ENCODE measurements at places on chromosomes 13 and 19. TPM values are rescaled to one million over a fixed set of nuclear protein-coding genes. Genes with fewer than 3 reads are reported as not detected.

ACP7 gene
- total RNA-seq, result not detected

FLT3LG gene
- total RNA-seq, result 1.4 TPM

ZNF729 gene
- total RNA-seq, result not detected

CD37 gene
- total RNA-seq, result not detected

FPR1 gene
- 0.19 TPM for total RNA-seq

PLPPR2 gene
- 8.3 TPM for total RNA-seq

KRTDAP gene
- total RNA-seq, result not detected

ZNF430 gene
- 2.3 TPM for total RNA-seq

WDR88 gene
- 0.28 TPM for total RNA-seq

PDE4A gene
- 4.1 TPM for total RNA-seq

SLC46A3 gene
- 1.8 TPM for total RNA-seq

CYP2A6 gene
- not detected for total RNA-seq

BRME1 gene
- total RNA-seq, result 0.57 TPM

KLF1 gene
- total RNA-seq, result 0.05 TPM

C19orf67 gene
- total RNA-seq, result not detected

ZNF528 gene
- total RNA-seq, result not detected

VSIG10L gene
- 14.5 TPM for total RNA-seq

CEACAM4 gene
- total RNA-seq, result not detected

BORCS8 gene
- 13.1 TPM for total RNA-seq

RAB3A gene
- total RNA-seq, result 0.51 TPM

LIM2 gene
- total RNA-seq, result not detected

RNF17 gene
- total RNA-seq, result not detected

ANKLE1 gene
- total RNA-seq, result 0.41 TPM

IL4I1 gene
- 0.74 TPM for total RNA-seq

ZNF835 gene
- total RNA-seq, result not detected

AMH gene
- 14.0 TPM for total RNA-seq

STARD13 gene
- 6.4 TPM for total RNA-seq

NLRP5 gene
- total RNA-seq, result 0.07 TPM

SIGLEC14 gene
- 0.15 TPM for total RNA-seq

KIR3DL1 gene
- total RNA-seq, result not detected

CLEC17A gene
- not detected for total RNA-seq

OVOL3 gene
- total RNA-seq, result 0.30 TPM

VN1R2 gene
- not detected for total RNA-seq

KCNC3 gene
- 1.5 TPM for total RNA-seq

EPSTI1 gene
- 0.31 TPM for total RNA-seq

TEKTIP1 gene
- total RNA-seq, result 0.21 TPM

ASF1B gene
- 30.7 TPM for total RNA-seq

JAK3 gene
- total RNA-seq, result 0.27 TPM

ZNF132 gene
- total RNA-seq, result 0.09 TPM

NCAN gene
- 0.08 TPM for total RNA-seq

HOMER3 gene
- 28.1 TPM for total RNA-seq

MAST1 gene
- total RNA-seq, result 1.8 TPM

CEACAM20 gene
- total RNA-seq, result 0.05 TPM

CFAP97D2 gene
- not detected for total RNA-seq

BRSK1 gene
- total RNA-seq, result 2.8 TPM

ZNF112 gene
- total RNA-seq, result 2.3 TPM

SPRED3 gene
- total RNA-seq, result 2.2 TPM

PRRG2 gene
- total RNA-seq, result 1.1 TPM

FAM98C gene
- total RNA-seq, result 27.1 TPM

F10 gene
- total RNA-seq, result 0.13 TPM

CEACAM5 gene
- total RNA-seq, result 1.6 TPM

All from A549 treated with AZD2906 at 1 μM for 4 hours (cell line).